ENCODE measurements at places on chromosomes 13 and 19. TPM values are rescaled to one million over a fixed set of nuclear protein-coding genes. Genes with fewer than 3 reads are reported as not detected.

The GPC6 gene
- 1.2 TPM for polyA plus RNA-seq

- DNase-seq: no peak
- no peaks in the 10 kb centered on the region for H3K4me1 ChIP-seq
- H3K4me3 ChIP-seq: no peak overlapping the region
- no peak overlapping the region for H3K27ac ChIP-seq
- H3K27me3 ChIP-seq: peaks cover 10% of the 10 kb centered on the region
These were observed 118.1 kb upstream of the SOX1 start for GRCh38 chr13:111948811-111949210.

DNA sequence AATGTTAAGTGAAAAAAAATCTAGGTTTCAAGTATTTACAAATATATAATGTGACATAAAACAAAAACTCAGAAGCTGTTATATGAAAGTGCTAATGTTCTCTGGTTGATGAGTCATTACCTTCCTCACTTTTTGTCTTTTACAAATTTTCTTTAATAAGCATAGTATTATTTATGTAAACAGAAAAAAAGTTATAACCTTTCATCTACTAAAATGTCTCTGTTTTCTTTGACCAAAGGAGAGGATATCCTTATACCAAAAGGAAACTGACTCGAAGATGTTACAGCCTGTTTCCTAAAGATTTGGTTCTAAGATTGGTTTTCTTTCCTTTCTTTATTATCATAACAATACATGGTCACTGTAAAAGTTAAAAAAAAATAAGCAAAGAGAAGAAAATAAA, 38.0 kb downstream of the RCBTB2 start:
- H3K27ac ChIP-seq: no peak overlapping the region
- no peaks in the 10 kb centered on the region for H3K4me1 ChIP-seq
- no peaks in the 10 kb centered on the region for H3K27me3 ChIP-seq
- no peak overlapping the region for H3K4me3 ChIP-seq
- no peak for DNase-seq

GRCh38 chr19:20162821-20163220, 4.2 kb upstream of the ZNF486 start:
- peaks cover 3% of the 10 kb centered on the region for H3K4me1 ChIP-seq
- H3K4me3 ChIP-seq: no peak overlapping the region
- no peaks in the 10 kb centered on the region for H3K27me3 ChIP-seq

DNA sequence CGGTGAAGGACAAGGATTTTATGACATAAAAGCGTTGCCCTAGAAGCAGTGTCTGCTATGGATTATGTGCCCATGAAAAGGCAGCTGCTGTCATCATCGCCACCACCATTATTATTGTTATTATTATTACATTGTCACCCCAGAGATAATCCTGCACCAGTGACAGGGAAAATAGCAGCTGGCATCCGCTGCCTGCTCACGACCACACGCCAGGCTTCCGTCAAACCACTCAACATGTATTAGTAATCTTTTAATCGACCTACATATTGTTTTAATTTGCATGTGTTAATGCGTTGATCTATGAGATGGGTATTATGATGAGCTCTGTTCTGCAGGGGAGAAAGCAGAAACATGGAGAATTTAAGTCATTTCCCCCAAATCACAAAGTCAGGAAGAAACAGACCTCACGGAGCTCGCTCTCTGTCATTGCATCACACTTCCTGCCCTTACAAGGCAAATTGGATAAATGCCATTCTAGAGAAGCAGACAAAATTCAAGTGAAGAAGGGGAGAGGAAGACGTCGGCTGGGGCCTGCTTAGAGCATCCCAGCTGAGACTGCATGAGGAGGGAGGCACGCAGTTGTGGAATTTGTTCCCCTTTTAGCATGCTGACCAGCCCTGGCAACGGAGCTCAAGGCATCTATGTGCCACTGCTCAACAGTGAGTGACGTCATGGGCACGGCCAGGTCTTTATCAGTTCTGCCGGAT, at the start of gene FFAR3:
FFAR3 (plus strand) TSS at position 594 of the 707 bp plus-strand sequence. CDS start 431 bp downstream, outside the sequence.
- peak; percentile 67 for DNase-seq
- no peaks in the 10 kb centered on the region for H3K27me3 ChIP-seq
- no peak within 1 kb of the TSS for H3K4me3 ChIP-seq
- no peaks in the 10 kb centered on the region for H3K36me3 ChIP-seq
- no peak within 1 kb of the TSS for H3K27ac ChIP-seq

DNA sequence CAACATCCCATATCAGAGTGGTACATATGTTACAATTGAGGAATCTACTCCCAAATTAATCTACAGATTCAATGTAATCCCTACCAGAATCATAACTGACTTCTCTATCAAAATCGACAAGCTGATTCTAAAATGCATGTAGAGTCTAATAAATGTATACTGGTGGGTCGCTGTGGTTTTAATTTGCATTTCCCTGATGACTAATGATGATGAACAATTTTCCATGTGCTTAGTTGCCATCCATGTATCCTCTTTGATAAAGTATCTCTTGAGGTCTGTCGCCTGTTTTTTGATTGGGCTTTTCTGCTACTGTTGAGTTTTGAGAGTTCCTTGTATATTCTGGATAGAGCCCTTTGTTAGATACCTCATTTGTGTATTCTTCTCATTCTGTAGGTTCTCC, 43.8 kb downstream of the KLF12 start:
- peaks cover 11% of the 10 kb centered on the region for H3K4me1 ChIP-seq
- H3K27ac ChIP-seq: no peak overlapping the region
- H3K27me3 ChIP-seq: no peaks in the 10 kb centered on the region
- no peaks in the 10 kb centered on the region for H3K36me3 ChIP-seq

DNA sequence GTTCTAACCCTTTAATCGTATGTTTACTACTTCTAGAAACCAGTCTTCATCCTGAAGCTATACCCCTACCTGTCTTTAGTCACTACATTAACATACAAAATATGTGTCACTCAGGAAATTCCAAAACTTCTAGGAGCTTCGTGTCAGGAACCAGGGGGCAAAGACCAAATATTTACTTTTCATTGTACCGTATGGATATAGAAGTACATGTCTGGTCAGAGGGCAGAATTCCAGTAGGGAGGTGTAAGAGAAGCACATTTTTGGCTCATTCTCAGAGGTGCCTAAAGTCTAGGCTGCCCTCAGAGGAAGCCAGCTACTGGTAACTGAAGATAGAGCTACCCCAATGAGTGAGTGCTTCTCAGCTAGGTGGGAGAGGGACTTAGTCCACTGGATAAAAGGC, 320.7 kb downstream of the DIAPH3 start:
- H3K4me1 ChIP-seq: no peaks in the 10 kb centered on the region
- no peaks in the 10 kb centered on the region for H3K27me3 ChIP-seq
- H3K27ac ChIP-seq: no peak overlapping the region
- no peak overlapping the region for H3K4me3 ChIP-seq
- no peak for DNase-seq

- H3K4me1 ChIP-seq: no peaks in the 10 kb centered on the region
- H3K4me3 ChIP-seq: no peak overlapping the region
- DNase-seq: no peak
- no peaks in the 10 kb centered on the region for H3K27me3 ChIP-seq
These were observed 29.8 kb upstream of the KATNAL1 start for GRCh38 chr13:30337061-30337610.

The GTF2F1 gene
- 54.7 TPM for polyA plus RNA-seq

The STOML3 gene
- 0.60 TPM for polyA plus RNA-seq

DNA sequence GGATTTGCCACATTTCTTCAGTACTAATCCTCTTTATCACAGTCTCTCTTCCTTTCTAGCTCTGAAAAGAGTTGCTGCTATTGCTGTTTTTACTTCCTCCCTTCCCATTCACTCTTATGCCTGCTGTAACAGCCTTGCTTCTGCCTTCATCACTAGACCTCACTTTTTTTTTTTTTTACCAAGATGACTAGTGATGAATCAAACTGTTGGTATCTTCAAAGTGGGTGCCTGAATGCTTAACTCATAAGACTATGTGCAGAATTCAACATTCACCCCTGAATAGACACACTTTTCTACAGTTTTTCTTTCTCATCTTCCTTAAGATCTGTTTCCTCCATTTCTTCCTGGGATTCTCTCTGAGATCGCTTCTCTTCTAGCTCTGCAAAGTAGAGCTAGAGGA, 217.2 kb upstream of the HTR2A start:
- no peak for DNase-seq
- no peak overlapping the region for H3K27ac ChIP-seq
- no peaks in the 10 kb centered on the region for H3K4me1 ChIP-seq
- H3K4me3 ChIP-seq: no peak overlapping the region

- H3K36me3 ChIP-seq: no peaks in the 10 kb centered on the region
- H3K27ac ChIP-seq: no peak overlapping the region
- no peaks in the 10 kb centered on the region for H3K27me3 ChIP-seq
- DNase-seq: no peak
- H3K4me1 ChIP-seq: no peaks in the 10 kb centered on the region
These were observed 801.1 kb downstream of the SLITRK5 start for GRCh38 chr13:88472316-88472715.

Data from sigmoid colon (tissue), 7 donors.